Cerebellar cortex (tissue), 1 donor: ENCODE measurements at places on chromosomes 5 and 9.

- DNase-seq, result no peak
Observed at GRCh38 chr5:116858705-116859333, 284.2 kb upstream of the SEMA6A start.

- DNase-seq, result peak; percentile 23
Observed at GRCh38 chr9:96874947-96875460, 20.7 kb upstream of the ZNF782 start.

DNA sequence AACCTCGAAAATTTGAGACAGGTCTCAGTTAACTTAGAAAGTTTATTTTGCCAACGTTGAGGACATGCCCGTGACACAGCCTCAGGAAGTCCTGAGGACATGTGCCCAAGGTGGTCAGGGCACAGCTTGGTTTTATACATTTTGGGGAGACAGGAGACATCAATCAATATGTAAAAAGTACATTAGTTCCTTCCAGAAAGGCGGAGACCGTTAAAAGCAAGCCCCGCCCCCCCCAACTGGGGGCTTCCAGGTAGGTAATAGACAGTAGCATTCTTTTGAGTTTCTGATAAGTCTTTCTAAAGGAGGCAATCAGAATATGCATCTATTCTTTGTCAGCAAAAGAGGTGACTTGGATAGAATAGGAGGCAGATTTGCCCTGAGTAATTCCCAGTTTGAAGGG lies 599 bp upstream of the MOCS2 start:
- DNase-seq, result no peak

GRCh38 chr9:115068031-115068430 lies 49.9 kb downstream of the TNC start:
- DNase-seq, result no peak

- DNase-seq, result no peak
Observed at GRCh38 chr5:143889986-143890385, 78.0 kb downstream of the HMHB1 start.

GRCh38 chr5:121285801-121286521 lies 565.7 kb upstream of the FTMT start:
- no peak for DNase-seq

GRCh38 chr5:158482125-158482524 lies 617.6 kb downstream of the EBF1 start:
- no peak for DNase-seq

DNA sequence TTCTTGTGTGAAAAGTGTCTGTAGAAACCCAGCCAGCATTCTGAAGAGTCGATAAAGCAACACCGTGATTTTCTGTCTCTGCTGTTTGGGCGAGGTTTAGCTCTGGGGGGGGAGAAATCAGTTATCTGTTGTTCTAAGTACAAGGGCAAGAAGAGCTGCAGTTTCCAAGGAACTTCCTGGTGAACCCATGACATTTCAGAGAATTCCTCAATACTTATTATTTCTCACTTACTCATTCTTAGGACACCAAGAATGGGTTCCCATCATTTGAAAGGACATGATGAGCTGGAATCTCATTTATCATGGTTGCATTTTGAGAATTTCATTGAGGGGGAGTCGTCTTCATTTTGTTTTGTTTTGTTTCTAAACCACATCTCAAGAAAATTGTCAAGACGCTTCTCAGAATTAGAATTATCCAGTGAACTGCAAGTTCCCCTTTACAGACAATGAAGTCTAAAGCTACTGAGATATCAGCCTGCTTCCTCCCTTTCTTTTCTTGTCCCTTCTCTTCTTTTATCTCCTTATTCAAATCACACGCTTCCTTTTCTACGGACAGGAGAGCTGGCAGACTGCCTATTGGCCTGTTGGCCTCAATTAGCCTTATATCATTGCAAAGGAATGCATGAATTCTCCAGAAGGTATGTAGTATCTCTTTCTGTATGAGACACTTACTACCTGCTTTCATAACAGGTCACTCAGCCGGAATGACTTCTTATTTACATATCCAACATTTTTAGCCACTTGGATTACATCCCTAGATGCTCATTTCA lies 53.7 kb downstream of the ZNF462 start:
- DNase-seq, result peak; percentile 22

DNA sequence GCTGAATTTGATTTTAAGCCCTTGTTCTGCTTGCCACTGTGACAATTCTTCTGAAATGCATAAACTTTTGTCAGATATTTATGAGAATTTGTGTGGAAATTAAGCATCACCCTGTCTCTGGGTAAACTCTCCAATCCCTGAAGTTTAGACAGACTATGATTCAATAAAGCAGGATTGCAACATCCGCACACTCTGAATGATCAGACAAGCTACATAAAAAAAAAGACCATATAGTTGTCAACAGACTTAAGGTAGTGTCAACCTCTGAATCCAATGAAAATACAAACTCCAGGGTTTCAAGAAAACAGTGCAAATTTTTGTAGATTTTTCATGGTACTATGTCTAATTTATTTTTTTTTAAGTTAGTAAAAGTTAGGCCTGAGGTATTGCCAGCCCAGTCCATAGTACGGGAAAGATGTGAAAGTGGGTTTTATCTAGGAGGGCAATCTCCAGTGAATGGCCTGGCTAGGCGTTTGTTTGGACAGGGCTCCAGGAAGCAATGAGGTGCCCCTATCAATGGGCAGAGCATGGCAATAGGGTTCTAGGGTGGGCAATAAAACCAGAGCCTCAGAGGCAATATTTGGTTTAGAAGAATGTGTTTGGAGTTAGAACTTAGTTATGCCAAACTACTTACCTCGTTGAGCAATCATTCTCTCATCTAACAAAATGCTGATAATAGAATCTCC lies 762.6 kb upstream of the SEMA6A start:
- DNase-seq, result no peak

DNA sequence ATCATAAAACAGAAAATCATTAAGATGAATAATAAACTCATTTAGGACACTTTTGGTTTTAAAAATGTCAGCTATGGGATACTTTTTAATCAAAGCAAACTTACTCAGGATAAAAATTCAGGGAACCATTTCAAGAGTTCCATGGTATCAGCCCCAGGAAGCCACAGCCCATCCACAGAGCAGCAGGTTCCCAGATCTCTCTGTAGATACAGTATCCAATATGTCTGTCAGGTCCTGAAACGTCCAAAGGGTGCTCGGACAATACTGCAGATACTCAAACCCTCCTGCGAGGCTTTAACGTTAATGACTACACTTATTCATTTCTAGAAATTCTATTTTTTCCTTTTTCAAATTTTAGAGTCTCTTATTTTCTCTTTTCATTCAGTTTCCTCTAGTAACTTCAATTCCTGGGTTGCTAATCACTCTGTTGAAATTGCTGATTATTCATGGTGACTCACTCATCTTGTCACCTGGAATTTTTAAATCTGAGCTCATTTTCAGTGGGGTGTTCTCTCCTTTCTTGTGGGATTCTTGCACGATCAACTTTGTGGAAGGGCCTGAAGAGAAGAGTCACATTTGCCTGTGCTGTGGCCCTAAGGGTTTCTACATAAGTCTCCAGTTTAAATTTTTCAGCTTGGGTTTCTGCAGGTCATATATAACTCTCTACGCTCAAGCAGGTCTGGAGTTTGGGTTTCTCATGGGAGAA lies 435.8 kb downstream of the CTNND2 start:
- DNase-seq, result no peak

GRCh38 chr5:1000329-1000728 lies 8.3 kb upstream of the NKD2 start:
- DNase-seq, result no peak

GRCh38 chr5:110687485-110687884 lies 39.0 kb downstream of the TMEM232 start:
- DNase-seq, result no peak

DNA sequence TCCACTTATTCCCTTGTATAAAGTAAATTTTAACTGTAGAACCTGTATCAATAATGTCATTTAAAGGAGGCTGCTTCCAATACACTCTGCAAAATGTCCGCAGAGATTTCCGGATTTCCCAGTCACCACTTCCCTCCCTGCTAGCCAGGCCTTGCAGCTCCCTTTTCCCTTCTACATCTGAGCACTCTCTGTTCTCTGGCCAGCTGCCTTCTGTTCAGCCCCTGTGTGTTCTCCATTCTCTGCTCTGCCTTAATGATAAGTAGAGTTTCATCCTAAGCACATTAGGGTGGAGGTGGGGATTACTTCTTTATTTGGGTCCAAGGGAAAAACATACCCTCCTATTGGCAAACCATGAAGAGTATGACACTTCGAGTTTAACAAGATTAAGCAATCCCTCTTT lies 719.6 kb upstream of the WWC1 start:
- DNase-seq, result peak; percentile 37

DNA sequence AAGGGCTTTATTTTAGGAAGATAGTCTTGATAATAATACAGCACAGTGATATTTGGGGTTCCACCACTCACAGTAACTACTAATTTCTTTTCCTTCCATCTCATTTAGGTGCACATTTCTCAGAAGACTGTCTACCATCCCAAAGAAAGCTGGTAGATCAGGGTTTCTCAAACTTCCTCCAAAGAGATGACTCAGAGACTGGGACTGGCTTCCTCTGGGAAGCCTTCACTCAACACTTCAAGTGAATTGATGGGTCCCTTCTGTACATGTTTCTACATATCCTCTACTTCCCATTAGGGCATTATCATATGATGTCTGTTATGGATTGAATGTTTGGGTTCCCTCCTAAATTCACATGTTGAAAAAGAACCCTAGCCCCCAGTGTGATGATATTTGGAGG lies 138.5 kb downstream of the SPOCK1 start:
- DNase-seq, result no peak

DNA sequence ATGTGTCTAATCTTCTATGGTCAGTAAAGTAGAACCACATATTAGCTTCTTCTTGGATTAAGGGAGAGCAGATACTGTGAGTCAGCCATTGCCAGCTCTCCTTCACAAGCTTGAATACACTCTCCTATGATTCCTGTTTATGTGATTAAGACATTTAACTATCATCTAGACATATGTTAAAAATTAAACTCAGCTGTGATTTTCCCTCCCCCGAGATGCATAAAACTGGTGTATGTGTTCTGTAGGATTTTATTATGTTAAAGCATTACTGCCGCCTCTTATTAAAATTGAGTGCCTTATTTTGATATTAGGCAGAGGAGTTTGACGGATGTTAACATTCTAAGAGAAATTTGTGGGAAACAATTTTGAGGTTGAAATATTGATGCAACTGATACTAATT lies 114.6 kb downstream of the ACTBL2 start:
- no peak for DNase-seq

- no peak for DNase-seq
Observed at GRCh38 chr9:136220017-136220729, 15.2 kb upstream of the LHX3 start.

- DNase-seq, result no peak
Observed at GRCh38 chr9:85290019-85290418, 451.7 kb downstream of the AGTPBP1 start.

DNA sequence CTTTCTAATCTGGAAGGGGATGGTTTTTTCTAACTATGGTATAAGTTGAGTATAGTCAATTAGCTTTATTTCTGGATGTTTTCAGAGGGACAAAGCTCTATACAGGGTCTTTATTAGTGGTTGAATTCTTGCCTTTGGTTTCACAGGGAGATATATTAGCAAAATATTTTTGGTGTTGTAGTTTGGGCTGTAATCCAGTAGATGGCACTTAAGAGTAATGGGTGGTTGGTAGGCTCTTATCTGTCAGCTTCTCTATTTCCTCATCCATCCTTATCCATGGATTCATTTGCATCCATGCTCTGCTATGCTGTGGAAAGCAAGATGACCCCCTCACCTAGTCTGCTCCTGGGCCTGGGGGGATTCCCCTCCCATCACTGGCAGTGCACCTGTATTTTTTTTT lies 363.6 kb upstream of the CYLC2 start:
- no peak for DNase-seq

GRCh38 chr5:29240379-29240778 lies 1953.1 kb upstream of the CDH6 start:
- DNase-seq, result no peak

DNA sequence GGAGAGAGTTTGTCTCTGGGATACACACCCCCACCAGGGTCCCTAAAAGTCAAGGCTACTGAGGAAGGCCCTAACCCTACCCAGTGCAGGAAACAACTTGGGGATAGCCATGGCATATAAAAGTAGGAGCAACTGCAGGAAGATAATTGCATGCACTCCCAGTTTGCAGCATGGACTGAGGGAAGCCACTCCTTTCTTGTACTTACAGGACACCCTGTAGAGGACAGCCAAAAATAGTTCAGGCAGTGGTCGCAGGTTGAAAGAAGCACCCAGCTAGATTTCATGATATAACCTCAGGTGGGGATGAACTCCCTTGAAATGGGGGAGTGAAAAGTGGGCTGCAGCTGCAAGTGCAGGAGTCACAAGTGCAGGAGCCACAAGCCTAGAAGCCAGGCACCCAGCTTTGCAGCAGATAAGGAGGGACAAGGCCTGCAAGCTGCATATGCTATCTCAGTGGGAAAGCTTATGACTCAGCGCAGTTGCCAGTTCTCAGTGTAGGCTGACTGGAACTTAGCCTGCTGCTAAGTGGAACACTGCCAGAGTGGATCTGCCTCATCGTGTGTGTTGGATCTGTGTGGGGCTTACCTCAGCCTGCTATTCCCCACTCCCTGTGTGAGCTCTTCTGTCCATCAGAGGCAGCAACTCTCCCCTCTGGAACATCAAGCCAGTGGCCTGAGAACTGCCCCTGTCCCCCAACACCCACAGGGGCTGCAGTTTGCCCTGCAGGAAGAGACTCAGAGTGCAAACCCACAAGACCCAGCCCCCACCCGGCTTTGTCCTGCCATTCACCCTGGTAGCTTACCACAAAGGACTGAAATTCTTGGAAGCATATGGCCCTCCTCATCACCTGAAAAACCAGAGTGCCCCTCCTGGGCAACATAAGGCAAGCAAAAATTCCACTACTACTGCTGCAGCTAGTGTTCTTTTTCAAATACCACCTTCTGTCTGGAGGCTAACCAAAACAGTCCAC lies 42.7 kb downstream of the CYLC2 start:
- DNase-seq, result peak; percentile 96

GRCh38 chr5:127840198-127840524 lies 137.0 kb downstream of the CCDC192 start:
- no peak for DNase-seq

DNA sequence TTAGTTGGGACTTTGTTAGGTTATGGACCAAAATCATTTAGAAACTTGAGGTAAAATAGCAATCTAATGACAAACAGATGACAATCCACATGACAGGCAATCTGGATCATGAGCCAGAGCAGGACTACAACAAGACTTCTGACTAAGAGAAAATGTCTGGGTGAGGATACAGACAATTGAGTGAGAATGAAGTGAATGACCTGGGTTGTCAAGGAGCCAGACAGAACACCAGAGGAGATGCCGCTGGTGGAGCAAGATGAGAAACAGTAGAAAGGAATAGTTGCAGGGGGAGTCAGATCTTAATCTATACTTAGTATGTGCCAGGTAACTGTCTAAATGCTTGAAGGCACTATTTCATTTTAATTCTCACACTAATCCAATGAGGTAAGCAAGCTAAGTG lies 277.8 kb downstream of the PRELID2 start:
- no peak for DNase-seq

- no peak for DNase-seq
Observed at GRCh38 chr5:130335117-130335516, 430.9 kb downstream of the CHSY3 start.

DNA sequence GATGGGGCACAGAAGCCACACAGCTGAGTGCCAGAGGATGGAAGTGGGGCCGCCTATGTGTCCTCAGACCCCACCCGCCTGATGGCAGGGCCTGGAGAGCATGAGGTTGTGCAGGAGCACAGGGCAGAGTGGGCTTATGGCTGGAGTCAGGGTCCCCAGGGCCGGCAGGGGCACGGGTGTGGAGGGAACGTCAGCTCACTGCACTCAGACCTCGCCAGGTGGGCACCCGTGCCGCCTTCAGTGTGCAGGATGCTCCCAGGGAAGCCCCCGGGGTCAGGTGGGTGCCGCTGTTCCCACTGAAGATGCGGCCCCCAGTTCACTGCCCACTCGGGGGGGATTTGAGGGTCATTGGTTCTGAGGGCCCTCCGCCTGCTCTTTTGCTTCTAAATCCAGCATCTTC lies 34.9 kb downstream of the EXOC3 start:
- no peak for DNase-seq
